ENCODE measurements at places on chromosomes 13 and 19.

DNA sequence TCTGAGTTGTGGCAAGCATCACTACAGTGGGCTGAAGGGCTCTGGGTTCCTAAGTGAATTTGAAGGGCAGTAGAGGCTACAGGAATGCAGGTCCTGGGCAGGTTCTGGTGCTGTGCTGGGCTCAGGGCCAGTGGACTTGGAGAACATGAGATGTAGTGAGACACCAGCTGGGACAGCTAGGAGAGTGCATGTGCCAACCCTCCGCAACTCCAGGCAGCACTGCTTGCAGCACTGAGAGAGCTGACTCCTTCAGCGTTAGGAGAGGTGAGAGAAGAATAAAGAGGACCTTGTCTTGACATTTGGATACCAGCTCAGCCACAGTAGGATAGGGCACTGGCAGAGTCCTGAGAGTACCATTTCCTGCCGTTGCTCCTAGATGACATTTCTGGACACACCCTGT, 739.9 kb upstream of the PRR20A start:
- no peak for DNase-seq

- DNase-seq = no peak
Observed at GRCh38 chr13:27044837-27045570, 126.6 kb downstream of the USP12 start.

DNA sequence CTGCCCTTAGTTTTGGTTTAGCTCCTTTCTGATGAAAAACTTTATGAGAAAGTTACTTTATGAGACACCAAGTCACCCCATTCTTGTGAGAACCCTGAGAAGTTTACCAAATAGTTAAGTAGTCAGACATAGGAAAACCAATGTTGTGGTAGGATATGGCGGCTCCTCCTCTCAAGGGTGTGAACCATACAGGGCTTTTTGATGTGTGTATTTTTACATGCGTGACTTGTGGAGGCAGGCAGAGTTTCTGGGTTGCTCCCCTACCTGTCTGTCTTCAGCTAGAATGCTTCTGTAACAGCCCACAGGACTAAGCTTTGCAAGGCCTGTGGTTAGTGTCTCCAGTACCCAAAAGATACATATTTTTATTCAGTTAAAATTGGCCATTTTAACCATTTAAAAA, 18.3 kb downstream of the UBAC2 start:
- DNase-seq = peak; percentile 76

DNA sequence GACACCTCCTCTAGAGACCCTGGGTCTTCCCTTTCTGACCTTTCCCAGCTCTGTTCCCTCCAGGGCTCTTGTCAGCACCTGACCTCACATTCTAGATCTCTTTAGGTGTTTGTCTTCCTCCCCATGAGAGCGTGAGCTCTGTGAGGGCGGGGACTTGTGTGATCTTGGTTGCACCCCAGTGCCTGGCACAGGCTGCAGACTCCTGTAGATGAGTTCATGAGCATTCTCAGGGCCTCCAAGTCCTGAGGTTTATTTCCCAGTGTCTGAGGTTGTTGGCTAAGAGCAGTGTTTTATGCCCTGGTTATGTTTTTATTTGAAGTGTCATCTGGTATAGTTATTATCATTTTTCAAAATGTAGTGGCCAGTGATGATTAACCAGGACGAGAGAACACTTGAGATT, 596 bp downstream of the CEACAM4 start:
- DNase-seq = no peak

DNA sequence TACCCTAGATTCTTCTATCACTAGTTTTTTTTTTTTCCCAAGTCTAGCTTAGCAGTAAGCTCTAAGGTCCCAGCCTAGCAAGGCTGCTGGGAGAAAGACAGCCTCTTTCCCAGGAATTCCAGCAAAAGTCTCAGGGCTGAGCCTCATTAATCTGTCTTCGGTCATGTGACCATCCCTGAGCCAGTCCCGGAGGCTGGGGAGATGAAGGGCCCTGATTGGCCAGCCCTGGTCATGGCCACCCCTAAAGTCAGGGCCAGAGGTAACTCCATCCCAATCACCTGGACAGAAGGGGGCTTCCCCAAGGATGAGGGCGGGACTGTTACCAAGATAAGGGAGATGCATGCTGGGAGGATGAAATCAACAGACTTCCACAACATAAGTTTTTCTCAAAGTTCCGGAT, 43.3 kb downstream of the CCNE1 start:
- DNase-seq = no peak

DNA sequence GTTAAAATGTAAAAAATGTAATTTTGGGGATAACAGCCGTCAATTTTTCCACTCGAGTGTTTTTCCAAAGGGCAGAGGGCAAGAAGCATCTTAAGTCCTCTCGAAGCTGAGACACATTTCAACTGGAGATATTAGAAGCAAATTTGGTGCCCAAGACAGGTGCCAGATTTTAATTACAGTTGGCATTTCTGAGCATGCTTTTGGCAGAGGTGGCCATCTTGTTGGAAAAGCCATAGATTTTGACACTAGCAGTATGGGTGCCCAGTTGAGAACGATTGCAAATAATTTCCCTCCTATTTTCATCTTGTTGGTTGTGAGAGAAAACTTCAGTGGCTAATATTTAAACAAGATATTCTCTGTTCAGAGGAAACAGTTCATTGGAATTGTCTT, 146.3 kb downstream of the TM9SF2 start:
- no peak for DNase-seq

DNA sequence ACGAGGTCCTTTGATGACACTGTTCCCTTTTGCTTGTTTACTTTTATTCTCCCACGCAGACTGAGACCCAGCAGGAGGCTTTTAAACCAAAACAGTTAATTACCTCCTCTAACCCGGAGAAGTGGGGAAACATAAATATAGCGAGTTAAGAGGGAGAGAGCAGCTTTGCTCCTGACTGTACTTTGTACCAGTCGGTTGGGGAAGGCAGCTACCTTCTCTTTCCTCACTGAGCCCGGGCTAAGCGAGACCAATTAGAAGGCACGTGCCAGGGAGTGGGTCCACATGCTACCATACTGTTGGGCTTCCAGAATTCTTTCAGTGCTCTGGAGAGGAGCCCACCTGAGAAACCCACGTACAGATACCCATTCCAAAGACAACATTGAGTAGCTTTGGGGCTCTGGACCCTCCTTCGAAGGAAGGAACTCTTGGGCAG, 124.2 kb downstream of the ZIC5 start:
- DNase-seq = no peak

GRCh38 chr19:2528675-2529101, 52.8 kb downstream of the GADD45B start:
- DNase-seq = no peak

- DNase-seq = no peak
Observed at GRCh38 chr13:106350208-106350607, 185.3 kb downstream of the EFNB2 start.

DNA sequence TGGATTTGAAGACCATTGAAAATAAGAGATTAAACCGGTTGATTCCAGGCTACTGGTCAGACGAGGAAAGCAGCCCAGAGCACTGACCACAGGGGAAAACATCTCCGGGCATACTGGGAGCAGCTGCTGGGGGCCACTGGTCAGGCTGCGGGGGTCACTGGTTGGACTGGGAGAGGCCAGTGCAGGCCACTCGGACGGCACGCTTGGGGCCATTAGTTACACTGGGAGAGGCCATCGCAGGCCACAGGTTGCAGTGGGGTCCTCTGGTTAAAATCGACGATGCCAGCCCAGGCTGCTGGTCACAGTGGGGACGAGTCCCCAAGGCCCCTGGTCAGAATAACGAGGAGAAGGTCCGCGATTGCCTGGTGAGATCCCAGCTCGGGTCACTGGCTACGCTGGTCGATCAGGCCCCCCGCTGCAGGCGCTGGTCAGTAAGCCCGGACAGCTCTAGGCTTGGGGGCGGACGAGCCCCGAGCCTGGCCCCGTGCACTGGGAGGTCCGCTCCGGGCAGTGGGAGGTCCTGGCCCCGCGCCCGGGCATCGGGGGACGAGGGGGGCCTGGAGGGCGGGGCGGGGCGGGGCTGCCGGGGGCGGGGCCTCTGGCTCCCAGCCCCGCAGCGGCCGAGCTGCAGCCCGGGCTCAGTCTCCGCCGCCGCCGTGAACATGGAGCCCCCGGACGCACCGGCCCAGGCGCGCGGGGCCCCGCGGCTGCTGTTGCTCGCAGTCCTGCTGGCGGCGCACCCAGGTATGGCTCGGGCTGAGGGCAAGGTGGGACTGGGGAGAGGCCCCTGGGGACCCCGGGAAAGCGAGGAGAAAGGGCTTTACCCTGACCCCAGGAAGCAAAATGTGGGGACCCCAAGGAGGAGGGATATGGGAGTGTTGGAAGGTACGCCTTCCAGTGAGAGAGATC, at the start of gene BCAM:
TSS of gene BCAM (plus strand) at position 641 of the 909 bp plus-strand sequence. CDS start at position 663, 22 bp downstream.
- no peak for DNase-seq

DNA sequence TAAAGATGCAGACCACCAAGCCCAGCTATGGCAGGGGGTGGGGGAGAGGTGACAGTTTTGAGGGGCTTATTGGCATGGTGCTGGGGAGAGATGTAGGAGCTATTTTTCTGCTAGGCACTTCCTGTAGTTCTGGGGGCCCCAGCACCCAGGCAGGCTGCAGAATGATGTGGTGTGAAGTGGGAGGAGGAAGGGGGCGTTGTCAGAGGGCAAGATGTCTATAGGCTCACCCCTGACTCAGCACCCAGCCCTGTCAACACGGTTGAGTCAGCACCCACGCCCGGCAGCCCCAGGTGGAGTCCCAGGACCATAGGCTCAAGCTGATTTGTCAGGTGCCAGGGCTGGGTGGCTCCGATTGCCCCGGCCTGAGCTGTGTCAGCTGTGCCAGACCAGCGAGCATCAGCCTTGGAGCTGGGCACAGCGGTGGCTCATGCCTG, 5.8 kb downstream of the KLF2 start:
- peak; percentile 90 for DNase-seq

DNA sequence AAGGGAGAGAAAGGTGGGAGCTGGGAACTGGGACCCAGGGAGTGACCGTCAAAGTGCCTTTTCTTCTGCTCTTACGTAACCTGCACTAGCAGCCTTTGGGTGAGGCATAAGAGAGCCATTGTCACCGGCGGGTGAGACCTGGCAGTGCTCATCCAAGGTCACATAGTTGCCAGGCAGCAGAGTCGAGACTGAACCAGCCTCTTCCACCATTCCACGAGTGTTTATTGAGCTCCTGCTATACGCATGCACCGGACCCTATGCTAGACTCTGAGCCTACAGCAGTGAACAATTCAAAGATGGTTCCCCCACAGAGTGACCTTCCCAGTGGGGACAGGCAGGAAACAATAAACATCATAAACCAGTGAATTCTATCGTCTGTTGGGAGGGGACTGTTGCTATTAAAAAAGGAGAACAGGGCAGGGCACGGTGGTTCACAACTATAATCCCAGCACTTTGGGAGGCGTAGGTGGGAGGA, 18.6 kb upstream of the STRN4 start:
- no peak for DNase-seq

DNA sequence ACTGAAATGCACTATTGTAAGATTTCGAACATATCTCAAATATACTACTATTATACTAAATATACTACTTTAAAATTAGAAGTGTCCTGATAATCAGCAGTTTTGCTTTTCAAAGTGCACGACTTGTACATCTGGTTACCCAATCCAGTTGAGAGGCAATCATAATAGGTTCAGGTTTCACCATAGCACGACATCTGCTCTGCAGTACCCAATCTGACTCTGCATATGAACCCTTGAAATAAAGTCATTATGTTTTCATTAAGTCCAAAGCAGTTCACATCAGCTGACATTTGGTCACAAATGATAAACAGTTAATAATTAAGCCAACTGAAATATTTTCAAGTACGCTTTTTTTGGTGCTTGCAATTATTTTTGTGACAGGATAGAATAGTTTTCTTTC, 90.6 kb downstream of the PCDH9 start:
- DNase-seq = no peak

DNA sequence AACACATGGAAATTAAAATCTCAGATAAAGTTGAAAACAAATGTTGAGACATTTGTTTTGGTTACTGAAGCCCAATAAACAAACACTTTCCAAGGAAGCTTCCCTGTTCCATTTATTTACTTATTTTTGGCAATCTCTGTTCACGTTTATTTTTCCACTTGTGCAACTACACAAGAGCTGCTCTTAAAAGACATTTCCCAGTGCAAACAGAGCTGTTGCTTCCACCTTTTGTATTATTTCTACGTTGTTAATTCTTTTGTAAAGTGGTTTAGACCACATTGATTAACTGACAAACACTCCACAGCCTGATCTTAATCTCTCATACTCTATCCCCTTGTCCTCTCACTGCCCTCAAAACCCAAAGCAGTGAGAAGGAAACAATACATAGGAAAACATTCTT, 757.6 kb downstream of the LIG4 start:
- no peak for DNase-seq

DNA sequence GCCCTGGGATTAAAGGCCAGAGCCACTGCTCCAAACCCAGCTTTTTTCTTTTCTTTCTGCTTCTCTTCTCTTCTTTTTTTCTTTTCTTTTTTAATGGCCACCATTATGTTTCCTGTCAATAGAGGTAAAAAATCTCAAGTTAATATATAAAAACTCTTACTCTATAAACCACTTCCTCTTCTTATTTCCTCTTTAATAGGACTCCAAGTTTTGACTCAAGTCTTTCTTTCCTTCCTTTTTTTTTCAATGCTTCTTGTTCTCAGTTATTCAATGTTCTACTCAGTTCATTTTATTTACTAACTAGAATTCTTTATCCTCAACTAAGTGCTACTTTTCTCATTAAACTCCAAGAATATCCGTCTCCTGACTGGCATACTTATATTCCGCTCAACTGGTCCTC, 27.1 kb upstream of the MYCBP2 start:
- DNase-seq = no peak

- no peak for DNase-seq
Observed at GRCh38 chr13:32125221-32125689, 93.7 kb downstream of the FRY start.

- DNase-seq = no peak
Observed at GRCh38 chr13:37074703-37075102, 15.2 kb upstream of the SUPT20H start.

DNA sequence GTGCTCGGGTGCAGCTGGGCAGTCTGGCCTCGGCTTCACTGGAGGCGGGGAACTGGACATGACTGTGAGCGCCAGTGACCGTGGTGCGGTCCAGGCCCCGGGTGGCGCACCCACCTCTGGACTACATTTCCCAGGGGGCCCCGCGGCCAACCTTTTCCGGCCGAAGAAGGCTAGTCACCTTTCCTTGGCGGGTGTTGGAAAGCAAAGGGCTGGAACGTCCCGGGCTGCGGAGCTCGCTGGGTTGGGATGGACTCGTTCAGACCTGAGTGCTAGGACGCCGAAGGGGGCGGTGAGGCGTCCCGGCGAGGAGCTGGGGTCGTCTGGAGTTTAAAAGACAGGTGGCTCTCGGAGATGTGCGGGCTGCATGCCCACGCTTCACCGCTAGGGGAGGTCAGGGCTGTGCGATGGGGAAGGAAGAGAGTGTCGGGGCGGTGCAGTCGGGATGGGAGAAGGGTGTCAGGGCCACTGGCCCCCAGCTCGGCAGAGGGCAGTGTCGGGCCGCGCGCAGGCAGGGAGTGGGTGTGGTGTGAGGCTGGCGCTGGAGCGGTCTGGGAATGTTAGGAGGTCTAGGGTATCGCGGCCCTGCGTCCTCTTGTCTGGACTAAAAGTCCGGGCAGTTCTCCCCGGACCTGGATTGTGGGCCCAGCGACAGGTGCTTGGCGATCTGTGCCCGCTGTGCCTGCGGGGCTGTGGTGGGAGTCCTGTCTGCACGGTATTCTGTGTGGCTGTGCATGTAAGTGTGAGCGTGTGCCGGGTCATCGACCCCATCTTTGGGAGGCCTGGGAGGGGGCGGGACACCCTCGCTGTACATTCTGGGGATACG, 57.1 kb downstream of the ZNF568 start:
- DNase-seq = peak; percentile 66
